CD8-positive, alpha-beta memory T cell (primary cell): ENCODE measurements at places on chromosomes 2 and 18.

GRCh38 chr2:15942711-15943345 lies 2.5 kb downstream of the MYCN start:
- DNase-seq = no peak

DNA sequence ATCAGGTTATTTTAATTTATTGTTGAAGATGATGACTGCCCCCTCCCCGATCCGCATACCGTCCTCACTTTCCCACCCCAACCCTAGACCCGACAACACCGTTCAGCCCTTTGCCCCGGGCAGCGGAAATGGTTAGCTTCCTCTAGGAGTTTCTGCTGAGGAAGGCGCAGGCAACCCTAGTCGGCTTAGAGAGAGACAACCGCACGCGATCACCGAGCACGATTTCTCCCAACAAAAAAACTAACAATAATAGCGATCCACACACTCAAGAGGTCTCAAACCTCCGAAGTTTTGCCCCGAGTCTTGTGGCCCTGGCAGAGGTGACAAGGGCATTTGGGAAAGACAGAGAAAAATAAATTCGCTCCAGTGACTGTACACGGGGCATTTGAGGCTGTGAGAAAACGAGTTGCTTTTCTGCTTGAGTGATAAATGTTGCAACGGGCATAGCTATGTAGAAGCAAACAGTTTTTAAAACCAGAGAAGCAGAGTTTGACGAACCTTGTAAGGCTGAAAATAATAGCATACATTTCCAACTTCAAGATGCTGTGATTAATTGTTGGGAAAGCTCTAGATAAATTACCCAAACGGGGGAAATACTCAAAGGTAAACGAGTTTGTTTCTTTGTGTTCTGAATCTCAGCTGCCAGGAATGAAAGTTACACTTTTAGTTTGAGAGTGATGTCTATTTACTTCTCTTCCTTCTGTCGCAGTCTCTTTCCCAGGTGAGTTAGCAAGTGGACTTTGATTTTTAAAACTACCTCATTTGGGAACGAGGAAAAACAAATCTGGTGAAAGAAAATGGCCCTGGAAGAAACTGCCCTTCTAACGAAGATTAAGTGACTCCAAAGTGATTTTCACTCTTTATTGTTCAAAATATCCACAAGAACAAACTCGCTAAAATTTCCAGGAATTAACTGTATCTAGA lies 11.0 kb upstream of the SIX3 start:
- no peak for DNase-seq

DNA sequence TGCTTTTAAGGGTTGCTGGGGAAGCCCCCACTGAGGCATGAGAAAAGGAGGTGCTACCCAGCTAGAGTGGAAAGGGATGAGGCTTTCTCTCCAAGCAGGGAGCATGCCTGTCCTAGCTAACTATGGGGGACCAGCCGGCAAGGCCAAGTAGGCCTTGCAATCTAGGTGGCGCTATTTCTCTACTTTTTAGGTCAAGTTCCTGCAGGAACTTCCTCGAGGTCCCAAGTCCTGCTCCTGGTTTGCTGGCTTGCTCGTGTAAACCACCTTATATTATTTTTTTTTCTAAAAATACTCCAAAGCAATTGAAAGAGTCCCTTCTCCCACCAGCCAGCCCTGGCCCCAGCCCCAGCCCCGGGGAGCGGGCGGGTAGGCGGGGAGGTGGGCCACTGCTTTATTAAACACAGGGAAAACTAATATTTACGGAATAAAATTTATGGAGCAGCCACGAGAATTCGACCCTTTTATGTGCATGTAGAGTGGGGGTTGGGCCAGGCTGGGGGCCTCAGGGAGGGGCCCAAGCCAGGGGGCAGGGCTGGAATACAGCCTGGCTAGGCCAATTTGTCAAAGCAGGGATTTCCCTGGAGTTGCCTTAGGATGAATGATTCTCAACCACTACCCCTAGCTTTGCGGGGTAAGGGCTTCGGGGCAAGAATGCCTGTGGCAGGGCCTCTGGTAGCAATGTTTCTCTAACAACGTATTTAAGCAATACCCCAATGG lies 12.8 kb upstream of the IHH start:
- DNase-seq = no peak

DNA sequence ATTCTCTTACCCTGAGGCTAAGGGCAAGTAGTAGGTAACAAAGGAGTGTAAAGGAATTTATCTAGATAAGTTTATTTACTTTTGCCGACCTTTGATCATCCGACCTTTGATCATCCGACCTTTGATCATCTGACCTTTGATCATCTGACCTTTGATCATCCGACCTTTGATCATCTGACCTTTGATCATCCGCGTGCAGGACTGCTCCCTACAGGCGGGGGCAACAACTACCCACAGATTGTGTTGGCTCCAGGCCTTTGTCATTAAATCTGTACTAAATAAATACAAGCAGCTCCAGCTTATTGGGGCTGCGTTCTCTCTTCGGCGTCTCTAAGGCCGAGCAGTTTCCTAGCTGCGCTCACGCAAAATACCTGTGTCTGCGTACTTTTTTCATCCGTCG lies 56.6 kb downstream of the ZNF638 start:
- DNase-seq = no peak

- DNase-seq = no peak
Measured at GRCh38 chr2:68094111-68094510, 31.3 kb upstream of the C1D start.

- peak; percentile 58 for DNase-seq
Measured at GRCh38 chr2:30315391-30316063, 84.2 kb downstream of the LBH start.

DNA sequence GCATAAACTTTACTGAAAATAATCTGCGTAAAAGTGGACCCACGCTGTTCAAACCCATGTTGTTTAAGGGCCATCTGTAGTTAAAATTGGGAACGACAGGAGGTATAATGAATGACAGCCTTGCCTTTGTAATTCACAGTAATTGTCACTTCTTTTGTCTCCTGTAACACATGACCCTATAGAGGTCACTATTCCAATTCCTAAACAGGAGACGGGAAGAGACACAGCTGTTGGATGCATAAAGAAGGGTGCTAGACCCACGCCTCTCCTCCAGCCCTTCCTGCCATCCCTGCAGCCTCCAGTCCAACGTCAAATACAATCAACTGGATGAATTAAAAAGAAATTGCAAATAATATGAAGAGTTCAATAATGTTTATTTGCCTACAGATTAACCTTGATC lies 63.1 kb upstream of the NFATC1 start:
- no peak for DNase-seq

DNA sequence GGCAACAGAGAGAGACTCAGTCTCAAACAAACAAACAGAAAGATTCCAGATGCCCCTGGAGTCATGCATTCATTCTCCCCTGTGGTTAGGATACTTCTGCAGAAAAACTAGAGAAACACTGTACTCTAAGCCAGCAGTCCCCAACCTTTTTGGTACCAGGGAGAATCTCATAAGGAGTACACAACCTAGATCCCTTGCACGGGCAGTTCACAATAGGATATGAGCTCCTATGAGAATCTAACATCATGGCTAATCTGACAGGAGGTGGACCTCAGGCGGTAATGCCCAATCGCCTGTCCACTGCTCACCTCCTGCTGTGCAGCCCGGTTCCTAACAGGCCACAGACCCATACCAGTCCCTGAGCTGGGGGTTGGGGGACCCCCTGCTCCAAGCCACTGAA lies 18.3 kb downstream of the PSME4 start:
- DNase-seq = no peak

- no peak for DNase-seq
Measured at GRCh38 chr2:196983934-196984333, 57.4 kb upstream of the PGAP1 start.

DNA sequence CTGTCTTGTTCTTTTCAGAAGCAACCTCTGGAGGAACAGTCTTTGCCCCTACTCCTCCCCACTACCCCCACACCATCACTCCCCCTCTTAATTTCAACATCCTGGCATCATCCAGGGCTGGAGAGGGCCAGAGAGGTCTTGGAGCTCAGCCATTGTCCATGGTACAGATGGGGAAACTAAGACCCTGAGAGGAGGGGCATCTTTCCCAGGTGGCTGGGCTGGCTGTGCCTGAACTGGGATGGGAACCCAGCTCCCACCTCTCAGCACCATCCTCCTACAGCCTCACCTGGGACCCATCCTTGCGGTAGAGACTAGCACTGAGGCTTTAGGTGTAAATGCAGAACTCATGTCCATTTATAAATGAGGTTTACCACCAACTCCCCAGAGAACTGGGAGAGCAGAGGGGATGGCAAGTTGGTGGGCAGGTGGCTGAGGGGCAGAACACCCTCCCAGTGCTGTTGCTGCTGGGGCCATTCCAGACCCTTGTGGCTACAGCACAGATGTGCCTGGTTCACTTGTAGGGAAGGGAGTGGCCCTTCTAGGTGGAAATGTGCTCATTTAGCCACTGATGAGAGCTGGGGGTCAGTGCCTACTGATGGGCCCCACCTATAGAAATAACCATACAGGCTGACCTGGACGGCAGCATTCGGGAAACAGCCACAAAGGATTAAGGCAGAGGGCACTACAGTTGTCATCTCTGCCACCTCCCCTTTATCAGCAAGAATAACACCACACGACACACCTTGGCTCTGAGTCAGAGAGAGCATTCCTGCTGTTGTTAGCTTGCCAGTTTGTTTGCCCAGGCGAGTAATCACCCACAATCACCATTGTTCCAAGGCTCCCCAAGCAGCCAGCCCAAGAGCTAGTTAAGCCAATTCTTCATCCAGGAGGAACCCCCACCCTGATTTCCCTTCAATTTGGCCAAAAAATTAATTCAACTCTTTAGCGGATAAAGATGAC lies 2.1 kb downstream of the MLPH start:
- no peak for DNase-seq

- DNase-seq = no peak
Measured at GRCh38 chr2:111694700-111695101, 189.3 kb downstream of the ANAPC1 start.

DNA sequence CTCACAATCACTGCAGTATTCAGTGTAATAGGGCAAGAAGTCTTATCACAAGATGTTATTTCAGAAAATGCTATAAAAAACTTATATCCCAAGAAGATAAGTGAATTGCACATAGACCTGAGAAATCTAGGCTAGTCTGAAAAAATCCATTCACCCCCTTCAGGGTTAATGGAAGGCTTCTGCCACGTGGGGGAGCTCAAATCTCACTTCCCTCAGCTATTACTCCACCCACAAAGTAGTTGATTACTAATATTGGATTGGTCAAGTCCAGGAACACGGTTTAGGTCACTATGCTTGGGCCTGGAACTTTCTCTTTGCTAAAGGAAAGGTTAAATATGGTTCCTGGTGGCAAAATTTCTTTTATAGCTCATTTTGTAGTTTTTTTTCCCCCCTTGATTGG lies 51.2 kb upstream of the ADAM23 start:
- no peak for DNase-seq

GRCh38 chr2:187526792-187527191 lies 27.4 kb downstream of the TFPI start:
- DNase-seq = no peak

GRCh38 chr2:37306024-37306423 lies 18.6 kb downstream of the PRKD3 start:
- DNase-seq = no peak

GRCh38 chr2:132420816-132421805 lies 4.5 kb downstream of the GPR39 start:
- DNase-seq = no peak

- no peak for DNase-seq
Measured at GRCh38 chr2:122734766-122735424, 979.4 kb downstream of the TSN start.

DNA sequence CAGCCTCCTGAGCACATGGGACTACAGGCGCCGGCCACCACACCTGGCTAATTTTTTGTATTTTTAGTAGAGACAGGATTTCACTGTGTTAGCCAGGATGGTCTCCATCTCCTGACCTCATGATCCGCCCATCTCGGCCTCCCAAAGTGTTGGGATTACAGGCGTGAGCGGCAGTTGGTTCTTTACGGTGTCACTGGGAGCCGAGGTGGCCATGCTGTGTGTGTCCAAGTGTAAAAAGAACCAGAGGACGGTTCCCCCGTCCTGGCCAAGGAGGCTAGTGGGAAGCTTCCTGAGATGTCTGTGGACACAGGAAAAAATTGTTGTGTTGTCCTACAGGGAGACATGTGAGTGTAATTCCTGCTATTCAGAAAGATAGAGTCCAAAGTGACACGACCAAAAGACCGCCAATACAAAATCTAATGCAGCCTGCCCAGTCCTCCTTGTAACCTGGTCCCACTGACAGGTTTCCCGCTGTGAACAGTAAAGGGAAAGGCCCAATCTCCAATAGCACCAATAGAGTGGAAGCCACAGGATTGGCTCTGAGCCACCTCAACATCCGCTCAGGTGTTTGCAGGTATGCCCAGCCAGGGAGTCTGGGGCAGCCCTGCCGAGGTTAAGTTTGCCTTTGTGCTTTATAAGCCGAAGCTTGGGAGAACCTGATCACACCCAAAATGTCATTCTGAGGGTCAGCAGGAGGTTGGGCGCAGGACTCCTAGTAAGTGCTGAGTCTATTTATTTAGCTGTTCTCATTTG lies 40.6 kb downstream of the NCK2 start:
- DNase-seq = no peak

- DNase-seq = no peak
Measured at GRCh38 chr18:12034241-12035100, 53.2 kb downstream of the IMPA2 start.

- DNase-seq = no peak
Measured at GRCh38 chr18:730692-731091, 18.3 kb upstream of the ENOSF1 start.

GRCh38 chr2:151730262-151730975 lies 3.9 kb downstream of the NEB start:
- no peak for DNase-seq

DNA sequence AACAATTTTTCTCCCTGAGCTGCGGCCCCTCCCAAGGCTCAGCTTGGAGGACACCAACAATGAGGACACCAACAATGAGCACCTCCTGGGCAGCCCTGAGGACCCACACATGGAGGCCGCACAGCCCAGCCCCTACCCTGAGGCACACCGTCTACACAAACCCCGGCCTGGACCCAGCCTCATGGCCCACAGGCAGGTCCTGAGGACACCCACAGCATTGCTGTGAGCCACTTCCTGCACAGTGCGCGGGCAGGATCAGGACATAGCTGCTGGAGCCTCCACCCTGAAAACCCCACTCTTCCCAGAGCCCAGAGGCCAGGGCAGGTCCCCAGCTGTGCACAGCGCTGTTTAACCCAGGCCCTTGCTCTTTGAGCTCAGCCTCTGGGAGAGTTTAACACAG lies 194.3 kb downstream of the RTP5 start:
- no peak for DNase-seq

- DNase-seq = no peak
Measured at GRCh38 chr2:222120933-222121332, 177.9 kb downstream of the PAX3 start.

DNA sequence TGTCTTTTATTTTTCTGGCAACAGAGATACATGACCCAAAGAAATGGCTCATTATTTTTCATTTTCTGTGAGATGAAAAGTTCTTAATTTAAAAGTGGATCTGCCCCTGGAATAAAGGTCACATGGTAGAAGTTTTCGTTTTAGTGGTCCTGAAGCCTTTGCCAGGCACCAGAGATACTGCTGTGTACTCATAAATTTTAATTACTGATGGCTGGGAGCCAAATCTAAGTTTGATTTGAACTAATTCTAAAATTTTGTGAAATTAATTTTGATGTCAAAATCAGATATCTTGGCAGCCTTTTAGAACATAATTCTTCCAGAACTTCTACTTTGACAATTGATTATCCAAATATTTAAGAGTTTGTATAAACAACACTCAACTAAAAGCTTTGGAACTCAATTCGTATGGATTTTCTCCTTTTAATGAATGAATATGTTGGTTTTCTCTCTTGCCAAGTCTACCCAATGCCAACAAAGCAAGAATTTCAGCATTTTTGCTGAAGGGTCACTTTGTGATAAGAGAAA lies 128.5 kb upstream of the SP5 start:
- DNase-seq = no peak
